Upper lobe of right lung (tissue), 1 donor: ENCODE measurements at places on chromosomes 3 and 15.

- H3K27ac ChIP-seq: no peak overlapping the region
- no peak for DNase-seq
- no peaks in the 10 kb centered on the region for H3K36me3 ChIP-seq
- no peaks in the 10 kb centered on the region for H3K4me1 ChIP-seq
- H3K4me3 ChIP-seq: no peak overlapping the region
Measured at GRCh38 chr15:82602195-82602594, 45.0 kb downstream of the CPEB1 start.

DNA sequence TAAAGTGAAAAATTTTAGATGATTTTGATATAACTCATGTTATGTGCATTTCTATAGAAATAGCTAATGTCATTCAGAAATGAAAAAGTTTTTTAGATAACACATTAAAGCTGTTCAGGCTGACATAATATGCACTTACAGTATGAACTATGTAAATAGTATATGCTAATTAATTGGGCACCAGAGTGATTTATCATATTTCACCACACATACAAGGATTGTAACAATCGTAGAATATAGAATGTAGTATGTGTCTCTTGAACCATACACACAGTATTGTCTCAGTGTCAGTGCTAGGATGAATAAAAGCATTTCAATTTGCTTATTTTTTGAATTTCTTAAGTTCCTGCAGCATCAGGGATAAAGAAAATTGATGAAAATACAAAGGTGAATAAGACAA, 710.0 kb downstream of the OTOL1 start:
- H3K4me1 ChIP-seq: no peaks in the 10 kb centered on the region
- DNase-seq: no peak
- no peak overlapping the region for H3K4me3 ChIP-seq
- H3K36me3 ChIP-seq: no peaks in the 10 kb centered on the region
- H3K27ac ChIP-seq: no peak overlapping the region
- no peaks in the 10 kb centered on the region for H3K27me3 ChIP-seq

- no peaks in the 10 kb centered on the region for H3K27me3 ChIP-seq
- peaks cover 9% of the 10 kb centered on the region for H3K4me1 ChIP-seq
- H3K27ac ChIP-seq: peak overlapping the region; percentile 84
- DNase-seq: peak; percentile 84
Measured at GRCh38 chr15:22979238-22980188, 655 bp downstream of the CYFIP1 start.

DNA sequence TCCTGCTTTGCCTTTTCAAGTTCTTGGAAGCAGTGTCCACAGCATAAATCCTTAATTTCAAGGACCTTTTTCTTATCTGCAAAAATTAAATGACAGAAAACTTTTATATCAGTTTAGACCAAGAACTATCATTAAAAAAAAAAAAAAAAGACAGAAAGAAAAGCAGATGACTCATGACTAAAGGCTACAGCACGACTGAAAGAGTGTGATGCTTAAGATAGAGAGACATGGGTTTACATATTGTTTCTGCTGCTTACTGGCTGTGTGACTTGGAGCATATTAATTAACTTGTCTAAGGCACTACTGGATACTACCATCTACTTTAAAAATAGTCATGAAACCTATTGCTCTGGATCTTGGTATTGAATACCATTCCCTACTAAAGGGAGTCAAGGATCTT, 62.3 kb downstream of the CEP152 start:
- H3K36me3 ChIP-seq: no peaks in the 10 kb centered on the region
- H3K4me3 ChIP-seq: no peak overlapping the region
- no peaks in the 10 kb centered on the region for H3K27me3 ChIP-seq
- H3K27ac ChIP-seq: no peak overlapping the region

GRCh38 chr3:79491029-79491641, 276.7 kb downstream of the ROBO1 start:
- H3K36me3 ChIP-seq: no peaks in the 10 kb centered on the region
- no peak overlapping the region for H3K27ac ChIP-seq
- no peak overlapping the region for H3K4me3 ChIP-seq
- no peak for DNase-seq
- no peaks in the 10 kb centered on the region for H3K27me3 ChIP-seq
